GM18507 (cell line): ENCODE measurements at places on chromosomes 3 and 15.

GRCh38 chr3:143565951-143566350 is 282.3 kb downstream of the SLC9A9 start:
- no peak for DNase-seq

DNA sequence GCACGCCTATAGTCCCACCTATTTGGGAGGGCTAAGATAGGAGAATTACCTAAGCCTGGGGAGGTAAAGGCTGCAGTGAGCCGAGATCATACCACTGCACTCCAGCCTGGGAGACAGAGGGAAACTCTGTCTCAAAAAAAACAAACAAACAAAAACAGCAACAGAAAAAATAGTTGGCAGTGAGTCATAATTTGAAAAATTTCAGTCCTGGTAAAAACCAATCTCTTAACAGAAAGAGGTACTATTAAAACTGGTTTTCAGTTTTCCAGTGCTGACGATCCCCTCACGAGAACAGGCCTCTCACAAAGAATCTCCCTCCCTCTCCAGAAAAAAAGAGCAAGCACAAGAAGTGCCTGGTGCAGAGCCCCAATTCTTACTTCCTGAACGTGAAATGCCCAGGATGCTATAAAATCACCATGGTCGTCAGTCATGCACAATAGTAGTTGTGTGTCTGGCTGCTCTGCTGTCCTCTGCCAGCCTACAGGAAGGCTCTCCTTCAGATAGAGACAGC is 22.8 kb upstream of the MAP4 start:
- no peak for DNase-seq

- DNase-seq: no peak
Observed at GRCh38 chr3:126051741-126052140, 32.2 kb downstream of the SLC41A3 start.

- no peak for DNase-seq
Observed at GRCh38 chr15:98683831-98684230, 35.5 kb downstream of the IGF1R start.

DNA sequence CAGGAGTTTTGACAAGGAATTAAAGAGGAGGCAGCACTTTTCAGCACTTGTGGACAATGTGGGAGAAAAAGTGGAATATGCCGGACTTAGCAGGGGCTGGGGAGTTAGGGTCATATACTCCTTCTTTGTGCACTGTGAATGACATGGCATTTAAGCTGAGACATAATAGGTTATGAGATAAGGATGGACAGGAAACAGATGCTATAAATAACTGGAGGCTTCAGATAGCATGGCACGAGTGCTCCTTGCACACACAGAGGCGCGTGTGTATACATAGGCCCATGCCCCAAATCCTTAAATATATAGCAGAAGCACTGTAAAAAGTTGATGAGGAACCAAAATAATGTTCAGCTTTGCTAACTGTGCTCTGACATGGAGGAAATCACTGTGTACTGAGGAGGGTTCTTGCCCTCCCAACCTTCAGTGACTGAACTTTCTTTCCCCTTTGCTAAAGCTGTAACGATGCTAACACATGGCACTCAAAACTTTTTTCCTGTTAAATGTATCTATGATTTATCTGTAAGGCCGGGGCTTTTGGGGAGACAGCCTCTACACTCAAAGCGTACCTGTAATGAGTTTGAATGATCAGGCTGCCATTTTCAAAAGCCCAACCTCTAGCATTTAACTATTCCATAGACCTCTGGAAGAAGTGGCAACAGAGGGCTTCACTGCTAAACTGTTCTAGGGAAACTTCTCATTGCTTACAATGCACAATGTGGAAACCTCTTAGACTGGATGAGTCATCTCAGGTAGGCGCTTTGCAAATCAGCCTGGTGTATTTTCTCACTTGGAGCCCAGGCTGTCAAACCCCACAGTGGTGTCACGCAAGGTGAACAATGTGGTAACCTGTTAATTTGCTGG is 784.6 kb downstream of the NR2F2 start:
- DNase-seq: no peak

DNA sequence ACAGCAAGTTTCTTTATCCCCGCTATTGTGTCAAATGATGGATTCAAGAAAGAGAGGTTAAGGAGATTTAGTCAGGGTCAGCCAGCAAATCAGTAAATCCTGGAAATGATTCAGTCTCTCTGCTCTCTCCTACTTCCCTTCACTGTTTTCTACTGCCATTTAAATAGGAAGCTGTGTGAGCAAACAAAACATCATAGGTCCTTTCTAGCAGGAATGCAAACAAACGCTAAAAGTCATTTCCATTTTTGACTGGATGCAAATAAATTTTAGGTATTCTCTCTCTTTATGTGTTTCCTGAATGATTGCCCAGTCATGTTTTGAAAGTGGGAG is 299.4 kb upstream of the RORA start:
- DNase-seq: no peak

DNA sequence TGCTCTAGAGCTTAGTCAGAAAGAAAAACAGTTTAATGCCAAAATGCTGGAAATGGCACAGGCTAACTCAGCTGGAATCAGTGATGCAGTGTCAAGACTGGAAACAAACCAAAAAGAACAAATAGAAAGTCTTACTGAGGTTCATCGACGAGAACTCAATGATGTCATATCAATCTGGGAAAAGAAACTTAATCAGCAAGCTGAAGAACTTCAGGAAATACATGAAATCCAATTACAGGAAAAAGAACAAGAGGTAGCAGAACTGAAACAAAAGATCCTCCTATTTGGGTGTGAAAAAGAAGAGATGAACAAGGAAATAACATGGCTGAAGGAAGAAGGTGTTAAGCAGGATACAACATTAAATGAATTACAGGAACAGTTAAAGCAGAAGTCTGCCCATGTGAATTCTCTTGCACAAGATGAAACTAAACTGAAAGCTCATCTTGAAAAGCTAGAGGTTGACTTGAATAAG is 150.5 kb upstream of the LRRFIP2 start:
- DNase-seq: no peak
